ENCODE measurements at places on chromosomes 7 and 10.

- DNase-seq = no peak
These were observed 6.1 kb upstream of the SCRN1 start for GRCh38 chr7:29995652-29996051.

DNA sequence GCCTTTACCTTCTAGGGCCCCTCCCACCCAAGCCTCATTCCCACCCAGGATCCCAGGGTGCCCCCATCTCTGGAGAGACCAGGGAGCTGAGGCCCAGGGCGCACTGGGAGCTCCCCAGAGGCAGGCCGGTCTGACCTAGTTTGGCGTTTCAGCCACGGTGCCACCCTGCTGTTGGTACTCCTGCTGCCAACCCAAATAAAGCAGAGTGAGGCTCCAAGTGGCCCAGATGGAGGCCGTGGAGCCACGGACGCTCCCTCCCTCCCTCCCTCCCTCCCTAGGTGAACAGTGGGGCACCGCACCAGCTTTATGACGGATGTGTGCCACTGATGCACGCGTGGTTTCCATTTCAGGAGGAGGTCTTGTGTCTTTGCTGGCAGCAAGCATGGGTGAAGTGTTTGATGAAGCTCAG, 1.8 kb downstream of the INPP5A start:
- DNase-seq = no peak

- DNase-seq = no peak
These were observed 10.9 kb downstream of the CTTNBP2 start for GRCh38 chr7:117862378-117862777.

DNA sequence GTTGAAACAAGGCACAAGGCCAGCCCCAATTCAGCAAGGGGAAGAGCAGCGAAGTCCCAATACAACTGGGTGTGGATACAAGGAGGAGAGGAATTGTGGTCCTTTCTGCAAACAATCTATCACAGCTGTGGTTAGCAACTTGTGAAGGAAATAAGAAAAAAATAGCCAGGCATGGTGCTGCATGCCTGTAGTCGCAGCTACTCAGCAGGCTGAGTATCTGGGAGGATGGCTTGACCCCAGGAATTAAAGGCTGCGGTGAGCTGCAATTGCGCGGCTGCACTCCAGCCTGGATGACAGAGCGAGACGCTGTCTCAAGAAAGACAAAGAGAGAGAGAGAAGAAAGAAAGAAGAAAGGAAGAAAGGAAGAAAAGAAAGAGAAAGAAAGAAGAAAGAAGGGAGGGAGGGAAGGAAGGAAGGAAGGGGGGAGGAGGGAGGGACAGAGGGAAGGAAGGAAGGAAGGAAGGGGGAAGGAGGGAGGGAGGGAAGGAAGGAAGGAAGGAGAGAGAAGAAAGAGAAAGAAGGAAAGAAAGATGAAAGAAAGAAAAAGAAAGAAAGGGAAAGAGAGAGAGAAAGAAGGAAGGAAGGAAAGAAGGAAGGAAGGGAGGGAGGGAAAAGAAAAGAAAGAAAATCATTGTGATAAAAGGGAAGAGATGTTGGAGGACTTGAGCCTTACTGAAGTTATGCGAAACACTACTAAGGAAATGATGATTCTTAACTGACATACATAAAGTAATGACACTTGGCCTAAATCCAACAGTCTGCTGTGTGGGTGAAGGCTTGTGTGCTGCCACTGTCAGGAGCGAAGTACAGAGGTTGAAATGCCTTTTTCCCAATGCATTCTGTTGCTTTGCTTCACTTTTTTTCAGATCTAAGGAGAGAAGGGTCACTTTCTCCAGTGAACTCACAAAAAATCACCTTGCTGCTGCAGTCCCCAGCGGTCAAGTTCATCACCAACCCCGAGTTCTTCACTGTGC, 117.0 kb upstream of the STK17A start:
- peak; percentile 26 for DNase-seq

GRCh38 chr7:118870187-118870586, 645.7 kb downstream of the ANKRD7 start:
- DNase-seq = no peak

- DNase-seq = no peak
These were observed 389.1 kb upstream of the ANKRD30A start for GRCh38 chr10:36736311-36736710.

DNA sequence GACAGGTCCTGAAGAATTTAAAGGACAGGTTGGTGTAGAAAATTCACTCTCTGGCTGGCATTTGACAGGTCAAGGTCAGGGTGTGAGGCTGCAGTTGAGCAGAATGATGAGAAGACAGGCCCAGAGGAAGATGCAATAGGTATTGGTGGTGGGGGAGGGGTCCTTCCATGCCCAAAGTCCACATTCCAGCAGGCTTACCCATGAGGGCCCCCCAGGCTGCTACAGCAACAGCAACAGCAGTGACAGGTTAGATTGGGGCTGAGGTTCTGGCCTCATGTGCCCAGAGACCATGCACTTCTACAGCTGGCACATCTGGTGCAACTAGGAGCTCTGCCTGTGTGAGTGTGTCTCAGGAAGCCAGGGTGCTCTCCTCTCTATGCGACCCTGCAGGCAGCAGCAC, 223.5 kb upstream of the GHITM start:
- no peak for DNase-seq

DNA sequence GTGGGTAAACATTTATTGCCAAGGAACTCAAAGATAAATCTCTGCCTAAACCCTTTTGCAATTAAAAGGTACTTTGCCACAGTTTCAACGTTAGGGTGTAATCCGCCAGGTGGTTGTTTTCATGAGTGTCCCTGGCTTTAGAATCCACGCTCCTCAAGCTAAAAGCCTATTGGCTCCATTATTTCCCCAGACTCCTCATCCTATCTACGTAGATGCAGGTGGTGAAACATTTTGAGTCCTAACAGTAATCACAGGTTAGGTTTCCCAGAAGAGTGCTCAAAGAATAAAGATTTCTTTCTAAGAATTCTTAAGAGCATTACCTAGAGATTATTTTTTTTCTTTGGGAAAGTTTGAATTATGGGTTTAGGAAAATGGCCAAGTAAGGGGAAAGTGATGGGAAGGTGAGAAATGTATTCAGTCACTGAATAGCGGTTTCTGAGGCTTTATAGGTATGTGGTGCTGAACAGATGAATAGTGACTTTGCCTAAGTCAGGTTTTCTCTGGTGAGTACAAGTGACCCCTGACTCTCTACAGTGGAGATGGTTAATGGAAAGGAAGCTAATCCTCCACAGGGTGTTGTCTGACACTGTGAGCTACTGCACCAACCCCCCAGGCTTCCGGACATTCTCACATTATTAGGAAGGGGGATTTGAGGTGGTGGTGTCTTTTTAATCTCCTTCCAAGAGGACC, 60.2 kb downstream of the NRP1 start:
- DNase-seq = no peak

DNA sequence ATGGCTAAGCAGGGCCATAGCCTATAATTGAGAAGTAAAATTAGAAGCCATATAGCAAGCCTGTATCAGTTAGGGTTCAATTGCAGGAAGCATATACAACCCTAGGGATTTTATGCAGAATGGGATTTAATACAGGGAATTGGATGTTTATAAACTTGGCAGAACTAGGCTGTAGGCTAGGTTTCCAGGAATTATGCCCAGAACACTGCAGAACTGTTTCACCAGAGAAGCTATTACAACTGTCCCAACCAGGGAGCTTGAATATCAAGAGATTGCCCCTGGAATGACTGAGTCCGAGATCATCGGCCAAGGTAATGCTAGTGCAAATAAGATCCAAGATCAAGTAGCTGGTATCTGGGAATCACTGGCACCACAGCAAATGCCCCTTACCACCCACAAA, 64.0 kb downstream of the PRR15 start:
- no peak for DNase-seq

DNA sequence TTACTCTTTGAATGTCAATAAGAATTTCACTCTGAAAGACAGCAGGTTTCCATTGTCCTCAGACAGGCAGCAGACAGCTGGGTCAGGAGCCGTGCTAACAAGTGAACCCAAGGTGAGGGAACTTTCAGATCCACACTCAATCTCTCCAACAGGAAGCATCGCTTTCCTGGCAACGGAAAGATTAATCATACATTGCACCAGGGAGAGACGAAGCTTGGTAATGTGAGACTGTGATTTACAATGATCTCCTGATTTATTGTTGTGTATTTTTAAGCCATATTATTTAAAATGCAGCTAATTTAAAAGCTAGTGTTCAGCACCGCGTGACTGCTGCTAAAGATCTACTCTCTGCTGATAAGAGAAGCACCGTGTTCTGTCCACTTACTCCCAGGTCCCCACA, 17.5 kb upstream of the NOM1 start:
- DNase-seq = no peak

DNA sequence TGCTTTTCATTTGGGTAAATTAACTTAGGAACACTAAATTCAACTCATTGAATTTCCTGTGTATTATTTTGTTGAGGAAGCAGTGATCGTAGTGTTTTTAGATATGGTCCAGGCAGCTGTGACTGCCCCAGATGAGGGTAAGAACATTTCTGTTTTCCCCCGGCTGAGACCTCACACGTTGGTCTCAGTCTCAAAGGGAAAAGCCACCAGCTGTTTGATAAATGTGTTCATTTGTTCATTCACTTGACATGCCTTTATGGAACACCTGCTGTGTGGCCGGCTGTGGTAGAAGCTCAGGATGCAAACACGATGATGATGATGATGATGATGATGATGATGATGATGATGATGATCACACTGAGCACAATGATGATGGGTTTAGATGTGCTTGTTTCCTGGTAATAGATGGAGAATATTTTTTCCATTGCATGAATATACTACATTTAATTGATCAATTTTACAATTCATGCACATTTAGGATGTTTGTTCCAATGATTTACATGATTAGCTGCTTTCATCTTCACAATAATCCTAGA, 125.6 kb upstream of the ZNF32 start:
- no peak for DNase-seq

- no peak for DNase-seq
These were observed 148.6 kb downstream of the DNAJB6 start for GRCh38 chr7:157485361-157485831.

DNA sequence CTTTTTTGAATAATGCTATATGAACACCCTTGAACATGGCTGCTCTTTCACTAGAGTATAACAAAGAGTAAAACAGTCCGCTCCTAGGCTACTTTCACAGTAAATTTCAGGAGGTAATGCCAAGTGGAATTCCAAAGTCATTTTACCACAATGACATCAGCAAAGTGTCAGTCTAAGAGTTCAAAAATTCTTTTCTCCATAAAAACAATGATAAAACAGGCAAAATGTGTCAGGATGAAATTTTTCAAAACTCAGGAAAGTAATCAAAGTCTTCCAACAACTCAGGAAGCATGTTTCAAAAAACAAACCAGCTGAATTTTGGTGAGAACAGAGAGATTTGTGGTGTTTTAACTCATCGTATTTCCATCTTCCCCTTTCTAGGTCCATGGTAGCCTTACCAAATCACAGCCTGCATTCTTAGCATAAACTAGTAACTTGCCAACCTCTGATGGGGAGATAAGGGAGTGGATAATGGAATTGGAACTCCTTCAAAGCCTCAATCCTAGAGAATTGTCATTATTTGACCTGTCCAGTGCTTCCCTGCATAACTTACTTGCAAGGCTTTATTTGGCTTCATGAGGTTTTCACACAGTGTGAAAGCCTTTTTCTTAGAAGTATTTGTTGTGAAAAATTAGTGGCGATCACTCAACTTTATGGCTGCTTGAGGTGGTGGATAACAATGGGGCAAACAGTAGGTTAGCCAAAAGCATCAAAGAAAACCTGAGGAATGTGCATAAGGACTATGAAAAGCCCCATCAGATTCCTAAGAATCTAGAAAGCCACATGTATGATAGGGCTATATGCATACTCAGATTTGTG, 302.7 kb downstream of the HDAC9 start:
- no peak for DNase-seq

DNA sequence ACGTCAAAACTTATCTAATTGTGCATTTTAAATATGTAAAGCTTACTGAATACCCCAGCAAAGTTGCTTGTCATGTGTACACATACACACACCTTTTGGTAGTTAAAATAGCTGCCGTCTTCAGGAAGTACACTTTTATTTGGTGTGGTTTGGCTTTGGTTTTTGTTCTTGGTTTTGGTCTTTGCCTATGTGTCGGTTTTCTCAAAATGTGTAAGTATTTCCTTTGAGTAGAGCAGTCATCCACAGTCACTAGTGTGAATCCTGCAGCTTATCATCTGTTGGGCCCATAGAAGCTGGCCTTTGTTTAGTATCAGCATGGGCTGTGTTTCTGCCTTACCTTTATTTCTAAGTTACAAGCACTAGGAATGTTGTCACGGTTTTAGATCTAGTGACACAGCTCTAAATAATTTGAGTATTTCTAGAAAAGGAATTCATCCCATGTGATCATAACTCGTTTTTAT, 35.3 kb downstream of the NET1 start:
- DNase-seq = no peak

DNA sequence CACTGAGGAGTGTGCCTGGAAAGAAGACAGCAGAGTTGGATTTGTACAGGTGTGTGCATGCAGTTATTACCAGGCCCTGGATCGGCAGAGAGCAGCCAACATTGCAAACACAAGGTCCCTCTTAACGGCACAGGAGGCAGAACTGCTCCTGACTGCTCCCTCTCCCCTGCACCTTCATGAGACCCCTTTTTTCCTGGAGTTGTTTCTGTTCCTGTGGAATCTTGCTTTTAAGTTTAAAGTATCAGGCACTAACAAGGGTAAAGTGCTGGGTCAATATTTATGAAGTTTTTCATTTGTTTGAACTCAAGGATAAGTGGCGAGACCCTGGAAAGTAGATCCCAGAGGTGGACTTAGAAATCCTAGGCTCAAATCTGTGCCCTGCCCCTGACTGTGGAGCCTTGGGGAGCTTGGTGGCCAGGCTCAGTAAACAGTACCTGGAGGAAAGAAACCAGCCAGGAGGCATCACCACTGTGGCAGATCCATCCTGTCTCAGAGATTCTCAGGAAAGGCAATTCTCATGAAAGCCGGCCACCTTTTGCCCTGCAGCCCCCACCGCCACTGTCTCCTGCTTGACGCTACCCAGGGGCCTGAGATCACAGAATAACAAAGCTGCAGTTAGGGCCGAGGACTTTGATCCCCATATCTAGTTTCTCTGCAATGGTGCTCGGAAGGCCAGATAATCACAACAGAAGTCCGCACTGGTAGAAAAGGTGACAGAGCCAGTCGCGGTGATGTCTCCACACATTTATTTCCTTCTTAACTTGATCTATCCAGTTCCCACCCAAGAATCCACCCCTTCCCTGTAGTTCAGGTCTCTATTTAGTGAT, 36.7 kb downstream of the DDC start:
- no peak for DNase-seq

GRCh38 chr10:62511238-62511637, 137.1 kb downstream of the ZNF365 start:
- no peak for DNase-seq

DNA sequence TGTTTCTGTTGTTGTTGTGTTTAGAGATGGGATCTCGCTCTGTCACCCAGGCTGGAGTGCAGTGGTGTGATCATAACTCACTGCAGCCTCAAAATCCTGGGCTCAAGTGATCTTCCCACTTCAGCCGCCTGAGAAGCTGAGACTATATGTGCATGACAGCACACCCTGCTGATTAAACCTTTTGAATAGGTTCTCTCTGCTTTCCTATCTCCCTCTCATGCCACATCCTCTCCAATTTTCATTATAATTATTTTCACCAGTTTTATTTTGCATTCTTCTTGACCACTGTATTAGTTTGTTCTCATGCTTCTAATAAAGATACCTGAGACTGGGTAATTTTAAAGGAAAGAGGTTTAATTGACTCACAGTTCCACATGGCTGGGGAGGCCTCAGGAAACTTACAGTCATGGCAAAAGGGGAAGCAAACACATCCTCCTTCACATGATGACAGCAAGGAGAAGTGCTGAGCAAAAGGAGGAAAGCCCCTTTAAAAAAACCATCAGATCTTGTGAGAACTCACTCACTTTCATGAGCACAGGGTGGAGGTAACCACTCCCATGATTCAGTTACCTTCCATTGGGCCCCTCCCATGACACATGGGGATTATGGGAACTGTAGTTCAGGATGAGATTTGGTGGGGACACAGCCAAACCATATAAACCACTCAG, 12.9 kb downstream of the AGK start:
- DNase-seq = peak; percentile 58

Measured in inflammatory macrophage treated with lipopolysaccharide for 1 hour (primary cell).